ENCODE measurements at places on chromosomes 6 and 20.

GRCh38 chr20:37643400-37643799, 50.4 kb upstream of the CTNNBL1 start:
- DNase-seq, result no peak

- DNase-seq, result peak; percentile 55
Measured at GRCh38 chr20:38932457-38933120, 6.4 kb downstream of the FAM83D start.

- no peak for DNase-seq
Measured at GRCh38 chr6:137657351-137657911, 163.2 kb upstream of the OLIG3 start.

DNA sequence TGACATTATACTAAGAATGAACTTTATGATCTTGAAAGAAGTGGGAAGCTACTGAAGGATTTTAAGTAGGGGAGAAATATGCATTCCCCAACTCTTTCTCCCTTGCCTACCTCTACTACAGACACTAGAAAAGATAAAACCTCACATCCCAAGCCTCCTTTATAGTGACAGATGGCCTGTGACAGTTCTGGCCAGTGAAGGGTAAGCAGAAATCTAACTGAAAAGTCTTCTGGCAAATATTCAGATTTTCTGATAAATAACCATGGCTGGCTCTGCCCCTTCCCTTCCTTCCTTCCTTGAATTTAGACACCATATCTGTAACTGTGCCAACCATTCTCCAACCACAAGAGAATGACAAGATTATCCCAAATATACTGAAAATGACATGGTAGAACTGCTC, 10.2 kb upstream of the BEND6 start:
- no peak for DNase-seq

GRCh38 chr6:166293731-166294584, 14.2 kb downstream of the PRR18 start:
- DNase-seq, result no peak

GRCh38 chr20:4855097-4855496, 133.4 kb downstream of the PRND start:
- DNase-seq, result no peak

- no peak for DNase-seq
Measured at GRCh38 chr6:91826128-91826527, 1239.3 kb upstream of the MAP3K7 start.

DNA sequence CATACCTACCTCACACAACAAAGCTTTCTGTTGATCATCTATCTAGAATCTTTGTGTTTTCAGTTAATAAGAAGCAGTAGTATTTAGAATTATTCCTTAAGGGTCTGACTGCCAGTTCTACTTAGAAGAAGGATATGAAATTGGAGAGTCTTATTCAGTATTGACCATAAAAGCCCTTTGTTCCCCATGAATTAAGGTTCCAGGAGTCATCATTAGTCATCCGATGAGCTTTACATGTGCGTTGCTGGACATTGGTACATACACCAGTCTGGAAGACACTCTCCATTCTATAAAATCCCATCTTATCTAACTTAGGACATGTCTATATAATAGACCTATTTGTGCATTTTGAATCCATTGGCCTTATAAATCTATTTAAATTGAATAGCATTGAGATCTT, 34.4 kb upstream of the RNF217 start:
- peak; percentile 8 for DNase-seq

DNA sequence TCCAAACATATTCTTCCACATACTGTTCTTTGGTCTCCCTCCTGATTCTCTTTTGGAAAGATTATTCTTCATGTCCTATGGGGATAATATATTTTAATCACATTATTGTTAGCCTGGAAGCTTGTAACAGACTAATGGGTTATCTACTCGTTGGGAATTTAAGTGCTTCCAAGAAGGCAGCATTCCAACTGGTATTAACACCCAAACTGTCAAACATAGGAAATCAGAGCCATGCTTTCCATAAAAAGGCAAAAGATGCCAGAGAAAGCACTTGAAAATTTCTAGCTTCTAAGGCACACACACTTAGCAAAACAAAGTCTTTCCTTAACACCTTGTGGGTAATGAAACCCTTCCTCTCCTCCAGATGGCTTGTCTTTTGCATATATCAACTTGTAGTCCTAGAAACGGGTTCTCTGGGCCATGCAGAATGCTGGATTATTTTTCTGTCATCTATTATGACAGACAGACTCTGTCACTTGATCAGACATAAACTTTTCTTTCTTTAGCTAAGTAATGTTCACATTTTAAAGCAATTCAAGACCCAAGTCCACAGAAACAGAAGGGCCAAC, 41.5 kb downstream of the B4GALT5 start:
- no peak for DNase-seq

DNA sequence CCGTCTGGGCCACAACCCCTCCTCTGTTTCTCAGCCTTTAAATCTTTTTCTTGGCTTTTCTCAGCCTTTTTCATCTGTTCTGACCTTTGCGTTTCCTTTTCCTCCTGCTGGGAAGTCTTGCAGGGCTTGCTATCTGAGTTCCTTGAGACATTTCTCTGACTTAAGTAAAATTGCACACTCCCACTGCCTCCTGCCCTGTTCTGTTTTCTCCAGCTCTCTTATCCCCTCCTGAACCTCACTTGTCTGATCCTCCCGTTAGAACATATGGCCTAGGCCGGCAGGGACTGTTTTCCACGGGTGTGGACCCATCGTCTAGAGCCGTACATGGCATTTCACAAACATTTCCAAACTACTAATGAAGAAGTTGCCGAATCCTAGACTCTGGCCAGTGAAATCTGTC, 63.0 kb downstream of the ARID1B start:
- DNase-seq, result no peak

GRCh38 chr6:27112974-27113373, 134.5 kb upstream of the PRSS16 start:
- no peak for DNase-seq

DNA sequence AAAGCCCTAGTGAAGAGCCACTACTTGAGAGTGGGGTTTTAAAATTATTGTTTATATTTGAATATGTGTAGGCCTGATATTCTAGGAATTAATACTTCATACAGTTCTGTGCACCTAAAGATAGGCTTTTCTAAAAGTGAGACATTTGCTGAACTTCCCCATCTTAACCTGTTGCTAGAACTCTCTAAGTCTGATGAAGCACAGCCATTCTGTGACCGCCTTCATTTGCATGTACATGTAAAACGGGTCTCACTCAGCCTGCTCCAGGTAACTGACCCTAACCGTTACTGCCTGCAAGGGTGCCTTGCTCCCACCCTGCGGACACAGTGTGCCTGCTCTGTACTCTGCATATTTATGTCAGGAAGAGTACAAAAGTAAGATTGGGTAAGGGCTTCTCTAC, 44.3 kb upstream of the IRF4 start:
- DNase-seq, result no peak

DNA sequence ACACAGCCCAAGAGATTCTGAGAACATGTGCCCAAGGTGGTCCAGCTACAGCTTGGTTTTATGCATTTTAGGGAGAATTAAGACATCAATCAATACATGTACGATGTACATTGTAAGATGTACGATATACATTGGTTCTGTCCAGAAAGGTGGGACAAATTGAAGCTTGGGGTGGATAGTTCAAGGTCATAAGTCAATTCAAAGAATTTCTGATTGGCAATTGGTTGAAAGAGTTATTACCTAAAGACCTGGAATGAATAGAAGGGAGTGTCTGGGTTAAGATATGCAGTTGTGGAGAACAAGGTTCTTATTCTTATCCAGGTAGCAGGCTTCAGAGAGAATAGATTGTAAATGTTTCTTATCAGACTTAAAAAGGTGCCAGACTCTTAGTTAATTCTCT, 31.8 kb upstream of the LCA5 start:
- DNase-seq, result no peak

DNA sequence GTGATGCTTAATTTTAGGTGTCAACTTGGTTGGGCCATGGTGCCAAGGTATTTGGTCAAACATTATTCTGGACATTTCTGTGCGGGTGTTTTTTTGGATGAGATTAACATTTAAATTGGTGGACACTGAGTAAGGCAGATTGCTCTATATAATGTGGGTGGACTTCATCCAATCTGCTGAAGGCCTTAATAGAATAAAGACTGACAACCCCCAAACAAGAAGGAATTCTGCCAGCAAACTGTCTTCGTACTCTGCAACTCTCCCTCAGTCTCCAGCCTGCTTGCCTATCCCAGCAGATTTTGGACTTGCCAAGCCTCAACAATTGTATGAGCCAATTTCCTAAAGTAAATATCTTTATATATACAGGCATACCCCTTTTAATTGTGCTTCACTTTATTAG, 850.1 kb downstream of the TBC1D32 start:
- DNase-seq, result no peak

DNA sequence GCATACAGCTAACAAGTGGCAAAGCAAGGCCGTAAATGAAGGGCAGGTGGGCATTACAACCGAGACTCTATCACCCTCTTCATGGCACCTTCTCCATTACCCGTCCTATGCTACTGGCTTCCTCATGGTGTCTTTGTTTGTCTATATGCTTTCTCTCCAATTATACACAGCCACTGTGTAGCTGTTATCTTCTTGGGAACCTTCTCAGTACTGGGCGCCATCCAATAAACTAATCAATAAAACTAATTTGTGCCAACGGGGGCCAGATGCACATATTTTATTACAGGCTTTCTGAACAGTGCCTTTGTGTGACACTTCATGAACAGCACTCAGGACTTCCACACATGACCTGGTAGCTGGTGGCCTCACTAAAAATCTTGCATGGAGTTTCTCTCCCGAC, 149.8 kb upstream of the PCSK2 start:
- no peak for DNase-seq

DNA sequence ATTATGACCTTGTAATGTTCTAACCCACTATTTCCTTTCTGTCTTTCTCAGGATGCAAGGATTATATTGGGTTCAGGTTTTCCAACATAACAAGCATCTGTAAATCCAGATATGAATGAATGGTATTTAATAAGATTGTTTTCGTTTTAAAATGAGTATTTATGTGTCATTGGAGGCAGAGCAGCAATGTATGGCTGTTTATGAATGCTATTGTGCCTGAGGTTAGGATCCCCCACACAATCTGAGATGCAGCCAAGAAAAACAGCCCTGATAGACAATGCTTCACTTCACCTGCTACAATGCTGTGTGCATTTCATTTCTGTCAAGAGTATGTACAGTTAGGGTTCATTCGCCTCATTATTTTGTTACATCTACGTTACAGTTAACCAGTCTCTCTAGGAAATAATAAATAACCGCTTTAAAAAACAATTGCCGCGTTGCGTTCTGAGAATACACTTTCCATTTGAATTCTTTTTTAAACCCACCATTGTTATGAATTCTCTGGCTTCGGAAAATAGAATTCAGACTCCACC, 19.6 kb downstream of the TFAP2A start:
- DNase-seq, result no peak

Data from fibroblast of skin of abdomen (primary cell).